Nucleus accumbens (tissue), 56 donors: ENCODE measurements at places on chromosomes 3 and 15.

DNA sequence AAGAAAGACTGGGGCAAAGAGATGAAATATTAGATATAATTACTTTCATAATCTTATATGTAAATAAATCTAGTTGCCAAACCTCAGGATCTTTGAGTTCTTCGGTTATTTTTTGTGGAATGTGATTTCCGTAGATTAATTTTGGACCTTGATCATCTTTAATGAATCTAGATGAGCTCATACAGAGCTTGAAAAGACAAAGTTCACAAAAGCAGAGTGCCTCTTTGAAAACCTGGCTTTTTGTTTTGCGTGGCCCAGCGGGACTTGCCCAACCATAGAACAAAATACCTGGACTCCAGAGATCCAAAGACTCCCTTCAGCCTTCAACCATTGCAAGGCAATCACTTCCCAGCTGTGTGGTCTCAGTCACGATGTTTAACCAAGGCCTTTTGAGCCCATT lies 54.8 kb upstream of the CHST2 start:
- DNase-seq, result no peak

- peak; percentile 50 for DNase-seq
Observed at GRCh38 chr3:71543371-71544016, 40.0 kb downstream of the FOXP1 start.

- no peak for DNase-seq
Observed at GRCh38 chr3:127043731-127044510, 61.0 kb downstream of the PLXNA1 start.

DNA sequence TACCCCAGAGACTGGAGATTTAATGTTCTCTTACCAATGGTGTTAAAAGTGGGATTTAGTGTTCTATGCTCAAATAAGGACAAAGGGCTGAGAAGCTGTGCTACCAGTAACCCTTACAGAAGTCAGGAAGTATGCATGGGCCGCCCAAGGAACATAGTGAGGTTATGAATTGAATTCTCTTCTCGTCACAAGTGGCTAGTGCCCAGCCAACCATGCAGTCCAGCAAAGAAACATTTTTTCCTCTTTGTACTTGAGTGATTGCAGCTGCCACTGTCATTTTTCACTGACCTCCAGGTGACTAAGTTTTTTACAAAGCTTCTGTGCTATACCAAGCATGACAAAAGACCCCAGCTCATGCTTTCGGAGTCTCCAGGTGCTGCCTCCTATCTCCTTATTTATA lies 110.6 kb upstream of the DCBLD2 start:
- no peak for DNase-seq
